ENCODE measurements at places on chromosomes 5 and 9.

DNA sequence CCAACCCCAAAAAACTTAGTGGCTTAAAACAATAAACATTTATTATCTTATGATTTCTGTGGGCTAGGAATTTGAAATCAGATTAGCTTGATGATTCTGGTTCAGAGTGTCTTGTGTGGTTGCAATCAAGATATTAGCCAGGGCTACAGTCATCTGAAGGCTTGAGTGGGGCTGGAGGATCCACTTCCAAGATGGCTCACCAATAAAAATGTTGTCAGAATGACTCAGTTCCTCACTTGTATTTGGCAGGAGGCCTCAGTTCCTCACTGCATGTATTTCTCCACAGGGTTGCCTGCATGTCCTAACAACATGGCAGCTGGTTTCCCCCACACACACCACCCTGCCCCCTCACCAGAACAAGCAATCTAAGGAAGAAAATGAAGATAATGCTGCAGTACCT is 98.2 kb upstream of the NIPBL start:
- no peak for DNase-seq

GRCh38 chr5:151447174-151448037 is at the start of gene SLC36A1:
SLC36A1 (plus strand) TSS chr5:151447603; CDS start chr5:151458793, 11,190 bp downstream.
- peak; percentile 92 for DNase-seq

DNA sequence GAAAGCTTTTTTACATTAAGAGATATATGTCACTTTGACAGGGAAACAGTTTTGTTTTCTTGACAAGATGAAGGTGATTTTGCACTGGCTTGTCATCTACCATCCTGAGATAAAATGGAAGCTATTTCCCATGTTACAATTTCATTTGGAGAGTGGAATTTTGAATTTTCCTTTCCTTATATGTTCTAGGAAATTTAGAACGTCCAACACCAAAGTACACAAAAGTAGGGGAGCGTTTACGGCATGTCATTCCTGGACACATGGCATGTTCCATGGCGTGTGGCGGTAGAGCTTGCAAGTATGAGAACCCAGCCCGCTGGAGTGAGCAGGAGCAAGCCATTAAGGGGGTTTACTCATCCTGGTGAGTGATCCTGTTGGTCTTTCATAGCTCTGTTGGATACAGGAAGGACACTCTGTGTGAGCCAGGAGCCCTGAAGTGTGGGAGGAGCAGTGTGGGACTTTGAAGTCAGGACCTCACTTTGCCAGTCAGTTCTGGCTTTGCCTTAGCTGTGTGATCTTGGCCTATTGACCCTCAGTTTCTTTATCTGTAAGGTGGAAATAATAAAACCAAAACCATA is 887 bp downstream of the PTPDC1 start:
- DNase-seq: no peak

GRCh38 chr9:82275258-82275927 is 286.8 kb downstream of the SPATA31D1 start:
- DNase-seq: no peak

GRCh38 chr9:130023144-130023787 is 19.7 kb downstream of the FNBP1 start:
- DNase-seq: no peak

DNA sequence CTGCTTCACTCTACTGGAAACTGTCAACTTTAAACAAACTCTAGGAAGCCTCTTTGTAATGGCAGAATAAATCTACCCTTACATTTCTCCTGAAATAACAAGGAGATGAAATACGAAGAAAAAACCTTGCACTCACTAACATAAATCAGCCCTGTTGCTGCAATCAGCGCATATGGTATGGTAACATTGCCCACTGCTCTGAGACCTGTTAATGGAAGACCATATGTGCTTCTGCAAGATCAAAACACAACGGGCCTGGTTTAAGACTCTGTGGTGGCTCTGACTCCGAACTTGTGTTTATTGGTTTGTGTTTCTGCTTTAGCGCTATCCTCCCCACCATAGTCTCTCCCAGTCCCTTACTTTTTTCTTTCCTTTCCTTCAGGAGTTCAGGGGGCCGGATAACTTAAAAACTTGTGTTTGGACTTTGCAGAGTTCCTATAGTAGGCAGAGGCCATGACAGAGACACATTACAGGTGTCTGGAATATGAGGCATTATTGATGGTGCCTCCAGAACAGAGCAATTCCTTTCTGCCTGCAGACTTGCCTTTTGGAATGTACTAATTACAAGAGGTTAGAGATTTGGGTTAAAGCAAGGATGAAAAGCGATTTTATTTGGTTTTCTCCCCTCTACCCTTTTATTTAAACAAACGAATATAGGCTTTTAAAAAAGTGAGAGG is 110.8 kb downstream of the PSAT1 start:
- no peak for DNase-seq

- no peak for DNase-seq
Measured at GRCh38 chr5:168311061-168311566, 19.7 kb downstream of the WWC1 start.

DNA sequence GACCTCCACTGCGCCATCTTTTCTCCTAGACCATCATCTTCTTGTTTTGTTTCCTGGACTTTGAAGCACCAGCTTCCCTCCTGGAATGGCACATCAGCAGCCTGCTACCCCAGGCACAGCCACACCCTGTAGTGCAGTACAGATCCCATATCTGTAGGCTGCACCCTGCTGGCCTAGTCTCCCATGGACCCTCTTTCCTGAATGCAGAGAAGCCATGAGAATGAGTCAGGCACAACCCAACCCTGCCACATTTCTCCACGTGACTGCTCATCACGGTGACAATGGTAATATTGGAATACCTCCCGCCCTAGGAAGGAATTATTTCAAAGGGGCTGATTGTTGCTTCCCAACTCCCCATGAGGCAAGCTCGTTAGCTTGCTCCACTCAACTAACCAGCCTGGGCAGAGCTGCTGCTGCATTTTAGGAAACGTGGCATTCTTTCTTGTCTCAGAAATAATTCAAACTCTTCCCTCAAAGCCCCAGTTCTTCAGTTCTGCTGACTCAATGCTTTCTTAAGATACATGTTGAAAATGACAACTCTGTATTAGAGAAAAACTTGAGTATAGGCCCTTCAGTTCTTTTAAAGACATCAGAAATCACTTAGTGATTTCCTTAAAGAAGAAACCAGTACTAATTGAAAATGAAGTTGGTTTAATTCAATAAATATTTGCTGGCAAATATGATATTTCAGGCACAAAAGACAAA is 328.1 kb downstream of the MLLT3 start:
- no peak for DNase-seq

DNA sequence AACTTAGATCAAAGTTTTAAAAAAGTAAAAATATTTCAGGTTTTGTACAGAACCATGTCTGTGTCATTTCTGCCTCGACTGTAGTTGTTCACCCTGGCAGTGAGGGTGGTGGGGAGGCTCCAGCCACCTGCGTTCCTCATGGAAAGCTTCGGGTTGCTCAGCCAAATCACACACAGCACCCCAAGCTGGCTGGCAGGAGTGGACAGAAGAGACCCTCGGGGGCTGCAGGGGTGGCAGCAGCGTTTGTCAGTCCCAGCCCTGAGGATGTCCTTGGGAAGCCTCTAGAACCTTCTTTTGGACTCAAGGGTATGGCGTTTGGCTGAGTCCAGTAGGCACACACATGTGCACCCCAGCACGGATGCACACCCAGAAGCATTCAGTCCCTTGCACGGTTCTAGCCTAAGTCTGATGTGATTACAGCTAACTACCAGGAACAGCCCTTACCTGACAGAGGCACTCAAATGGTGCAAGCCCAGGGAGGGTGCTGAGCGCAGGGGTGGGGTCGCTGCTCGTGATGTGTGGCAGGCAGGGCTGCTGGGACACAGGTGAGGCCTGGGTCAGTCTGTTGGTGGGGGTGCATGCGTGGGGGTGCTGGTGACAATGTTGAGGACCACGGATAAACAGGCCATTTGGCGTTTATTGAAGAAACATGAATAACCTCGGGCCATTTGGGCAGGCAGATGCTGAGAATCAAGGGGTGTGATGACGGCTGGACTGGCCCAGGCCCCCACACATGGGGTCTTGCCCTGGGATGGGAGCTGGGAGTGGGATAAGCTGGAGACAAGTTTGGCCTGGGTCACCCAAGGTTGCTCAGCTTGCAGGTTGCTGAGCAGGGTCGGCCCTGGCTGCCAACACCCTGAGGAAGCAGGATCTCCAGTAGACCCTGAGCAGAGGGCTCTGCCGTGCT is 103.4 kb downstream of the PHF2 start:
- no peak for DNase-seq

GRCh38 chr5:112823656-112824055 is 37.4 kb upstream of the SRP19 start:
- no peak for DNase-seq

GRCh38 chr9:114321759-114322158 is 1.1 kb upstream of the ORM1 start:
- peak; percentile 52 for DNase-seq

DNA sequence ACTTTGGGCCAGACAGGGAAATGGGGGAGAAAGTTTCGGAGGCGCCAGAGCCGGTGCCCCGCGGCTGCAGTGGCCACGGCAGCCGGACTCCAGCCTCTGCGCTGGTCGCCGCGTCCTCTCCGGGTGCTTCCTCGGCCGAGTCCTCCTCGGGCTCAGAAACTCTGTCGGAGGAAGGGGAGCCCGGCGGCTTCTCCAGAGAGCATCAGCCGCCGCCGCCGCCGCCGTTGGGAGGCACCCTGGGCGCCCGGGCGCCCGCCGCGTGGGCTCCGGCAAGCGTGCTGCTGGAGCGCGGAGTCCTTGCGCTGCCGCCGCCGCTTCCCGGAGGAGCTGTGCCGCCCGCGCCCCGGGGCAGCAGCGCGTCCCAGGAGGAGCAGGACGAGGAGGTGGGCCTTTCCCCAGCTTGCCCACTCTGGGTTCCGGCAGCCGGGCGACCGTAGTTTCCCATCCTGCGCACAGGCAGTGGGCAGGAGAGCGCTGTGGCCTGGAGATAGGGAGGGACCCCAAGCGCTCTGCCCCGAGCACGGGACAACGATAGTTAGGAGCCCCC is 516 bp downstream of the MAST4 start:
- no peak for DNase-seq

DNA sequence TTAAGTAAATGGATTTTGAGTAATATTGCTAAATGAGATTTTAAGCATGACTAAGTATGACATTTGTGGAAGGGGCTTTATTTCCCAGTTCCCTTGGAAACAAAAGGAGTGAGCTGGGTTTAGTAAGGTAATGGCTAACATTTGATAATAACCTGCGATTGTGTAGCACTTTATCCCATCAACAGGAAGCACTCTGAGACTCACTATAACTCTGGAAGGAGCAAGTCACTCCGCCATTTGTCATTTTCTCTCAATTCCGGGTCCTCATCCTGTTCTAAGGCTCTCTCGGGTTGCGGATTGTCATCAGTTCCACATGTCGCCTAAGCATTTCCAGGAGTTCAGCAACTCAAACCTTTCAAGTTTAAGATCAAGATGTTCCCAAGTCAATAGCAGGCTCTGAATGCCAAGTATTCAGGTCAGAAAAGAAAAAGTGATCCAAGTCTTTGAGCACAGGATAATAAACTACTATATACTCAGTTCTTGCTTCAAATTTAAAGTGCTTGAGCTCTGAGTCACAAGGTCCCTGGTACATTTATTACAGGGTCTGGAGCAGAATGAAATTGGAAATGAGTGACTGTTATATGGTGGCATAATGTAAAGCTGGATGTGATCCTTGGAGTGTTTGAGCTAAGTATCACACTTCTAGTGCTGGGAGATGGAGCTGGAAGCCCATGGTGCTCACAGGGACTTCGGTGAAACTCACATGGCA is 39.3 kb downstream of the CAPSL start:
- no peak for DNase-seq

Data from stimulated activated CD8-positive, alpha-beta memory T cell treated with anti-CD3 and anti-CD28 coated beads, Interleukin-7, amount 100 ng/mL, for 48 hours (primary cell).